ENCODE measurements at places on chromosomes 2 and 18.
A peak's percentile ranks its signal among the peaks of the same experiment; 100 is the strongest.

DNA sequence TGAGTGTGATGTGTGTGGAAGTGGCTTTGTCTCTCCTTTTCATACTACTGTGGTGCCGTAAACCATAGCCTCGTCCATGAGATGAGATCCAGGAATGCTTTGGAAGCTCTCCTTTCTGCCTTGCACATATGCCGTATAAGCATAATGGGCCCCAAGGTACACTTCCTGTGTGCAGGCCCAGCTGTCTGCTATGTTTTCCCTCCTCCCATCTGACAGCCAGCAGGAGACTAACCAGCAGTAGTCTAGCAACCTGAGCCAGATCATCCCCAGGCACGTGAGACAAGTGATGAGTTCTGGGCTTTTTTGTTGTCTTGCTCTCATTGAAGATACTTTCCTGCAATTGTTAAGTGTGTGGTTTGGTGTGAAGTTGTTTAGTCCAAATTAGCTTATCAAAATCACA lies 555.5 kb upstream of the LRRTM4 start:
- no peak for DNase-seq

GRCh38 chr2:56021136-56021474 lies 97.5 kb upstream of the EFEMP1 start:
- no peak for DNase-seq

- no peak for DNase-seq
These were observed 109.6 kb upstream of the ODC1 start for GRCh38 chr2:10557506-10558265.

DNA sequence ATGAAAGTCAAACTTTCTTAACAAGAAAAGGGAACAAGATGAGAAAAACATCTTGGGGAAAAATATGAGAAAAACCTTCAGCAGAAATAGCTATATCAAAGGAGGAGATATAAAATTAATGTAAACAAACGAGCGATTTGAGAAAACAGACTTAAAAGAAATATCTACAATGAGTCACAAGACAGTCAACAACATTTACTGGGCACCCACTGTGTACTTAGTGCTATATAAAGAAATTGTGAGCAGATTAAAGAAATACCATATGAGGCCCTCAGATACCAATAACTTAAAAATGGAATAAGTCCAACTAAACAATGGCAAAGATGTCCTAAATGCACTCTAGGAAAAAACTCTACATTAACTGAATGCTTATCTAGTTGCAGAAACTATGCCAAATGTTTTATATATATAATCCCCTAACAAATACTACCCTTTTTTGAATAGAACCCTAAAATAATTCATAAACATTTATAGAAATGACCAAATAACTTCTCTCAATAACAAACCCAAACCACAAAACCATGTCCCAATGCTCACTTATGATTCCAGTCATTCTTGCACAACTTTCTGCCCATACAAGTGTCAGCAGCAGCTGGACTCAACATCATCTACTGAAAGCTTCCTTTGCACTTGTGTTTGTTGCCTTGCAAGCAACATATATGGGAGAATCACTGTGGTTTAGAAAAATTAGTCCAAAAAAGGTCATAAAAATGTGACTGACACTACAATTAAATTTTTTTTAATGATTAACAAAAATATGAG lies 83.5 kb downstream of the COBLL1 start:
- DNase-seq: no peak

- DNase-seq: no peak
These were observed 185.0 kb downstream of the PHLPP1 start for GRCh38 chr18:62900132-62900883.

- peak; percentile 35 for DNase-seq
These were observed 176.0 kb upstream of the COL3A1 start for GRCh38 chr2:188798159-188798558.

- no peak for DNase-seq
These were observed 108.4 kb upstream of the COPS8 start for GRCh38 chr2:236977063-236977851.

DNA sequence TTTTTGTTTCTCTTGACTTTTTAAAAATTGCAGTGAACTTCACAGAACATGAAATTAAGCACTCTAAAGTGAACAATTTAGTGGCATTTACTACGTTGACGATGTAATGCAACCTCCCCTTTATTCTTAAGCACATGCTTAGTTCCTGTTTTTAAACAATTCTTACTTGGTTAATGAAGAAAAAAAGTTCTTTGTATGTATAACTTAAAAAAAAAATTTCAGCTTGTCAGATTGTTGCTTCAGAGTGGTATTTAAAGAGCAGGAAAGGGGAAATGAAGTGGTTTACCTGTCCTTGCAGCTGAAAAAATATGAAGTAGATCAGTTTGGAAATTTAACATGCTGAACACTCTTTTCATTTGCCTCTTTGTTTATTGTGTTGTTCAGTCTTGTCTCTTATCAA lies 95.7 kb upstream of the RASGRP3 start:
- peak; percentile 67 for DNase-seq

DNA sequence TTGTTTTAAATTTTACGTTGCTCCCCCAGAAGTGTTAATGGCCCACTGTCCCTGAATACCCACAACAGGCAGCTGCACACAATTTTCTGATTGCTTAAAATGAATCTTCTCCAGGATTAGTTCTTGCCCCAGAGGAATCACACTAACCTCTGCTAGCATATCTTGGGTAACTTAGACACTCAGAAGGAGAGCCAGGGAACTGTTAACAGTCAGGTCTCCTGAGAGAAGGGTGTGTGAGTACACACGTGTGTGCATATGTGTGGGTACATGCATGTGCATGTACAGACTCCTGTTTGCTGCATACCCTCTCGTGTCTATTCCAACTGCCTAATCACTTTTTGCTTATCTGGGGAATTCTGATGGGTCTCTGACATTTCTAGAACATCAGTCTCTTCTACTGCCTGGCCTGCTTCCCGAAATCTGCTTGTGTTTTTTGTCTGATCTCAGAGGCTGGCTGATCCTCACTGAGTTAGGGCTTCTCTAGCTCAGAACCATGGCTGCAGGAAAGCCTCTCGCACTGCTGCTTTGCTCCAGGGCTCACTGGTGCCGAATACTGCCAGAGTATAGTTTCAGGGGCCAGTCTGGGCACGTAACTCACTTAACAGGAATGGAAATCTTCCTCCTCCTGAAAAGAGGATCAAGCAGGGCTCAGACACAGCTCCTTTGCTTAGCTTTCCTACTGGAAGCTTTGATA lies 62.8 kb downstream of the PRELID3A start:
- no peak for DNase-seq

DNA sequence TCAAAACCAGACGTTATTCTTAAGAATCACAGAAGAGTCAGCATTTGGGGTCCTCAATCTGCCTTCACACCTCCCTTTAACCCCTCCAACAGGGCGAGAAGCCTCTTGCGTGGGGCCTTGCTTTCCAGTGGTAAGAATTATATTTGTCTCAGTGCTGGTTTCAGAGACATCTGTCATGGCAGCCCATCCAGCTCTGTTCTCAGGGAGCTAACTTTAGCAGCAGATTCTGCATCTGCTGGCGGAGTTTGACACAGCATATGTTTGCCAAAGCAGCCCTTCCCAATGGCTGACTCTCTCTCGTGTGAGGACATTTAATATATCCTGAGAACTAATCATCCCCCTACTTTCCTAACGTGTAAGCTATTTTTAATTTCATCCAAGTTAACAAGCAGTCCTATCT lies 91.5 kb upstream of the BCL11A start:
- DNase-seq: no peak

GRCh38 chr2:23002234-23002633 lies 382.7 kb upstream of the KLHL29 start:
- no peak for DNase-seq

- no peak for DNase-seq
These were observed 81.8 kb upstream of the RBMS1 start for GRCh38 chr2:160575368-160575767.

DNA sequence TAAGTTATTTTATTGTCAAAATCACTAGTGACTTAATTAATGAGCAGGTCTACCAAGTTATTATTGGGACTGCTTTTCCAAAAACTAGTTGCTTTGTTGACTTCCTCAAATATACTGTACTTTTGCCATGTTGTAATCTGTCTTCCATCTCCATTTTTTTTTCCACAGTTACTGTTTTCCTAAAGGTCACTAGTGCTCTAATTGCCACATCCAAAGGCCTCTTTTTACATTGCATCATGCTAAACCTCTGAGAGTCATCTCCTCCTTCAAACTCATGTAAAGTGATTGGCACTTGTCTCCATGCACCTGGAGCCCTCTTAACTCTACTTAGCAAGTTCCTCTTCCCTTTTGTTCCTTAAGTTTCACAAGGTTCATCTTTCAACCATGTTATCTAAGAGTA lies 11.8 kb downstream of the PMAIP1 start:
- DNase-seq: no peak

DNA sequence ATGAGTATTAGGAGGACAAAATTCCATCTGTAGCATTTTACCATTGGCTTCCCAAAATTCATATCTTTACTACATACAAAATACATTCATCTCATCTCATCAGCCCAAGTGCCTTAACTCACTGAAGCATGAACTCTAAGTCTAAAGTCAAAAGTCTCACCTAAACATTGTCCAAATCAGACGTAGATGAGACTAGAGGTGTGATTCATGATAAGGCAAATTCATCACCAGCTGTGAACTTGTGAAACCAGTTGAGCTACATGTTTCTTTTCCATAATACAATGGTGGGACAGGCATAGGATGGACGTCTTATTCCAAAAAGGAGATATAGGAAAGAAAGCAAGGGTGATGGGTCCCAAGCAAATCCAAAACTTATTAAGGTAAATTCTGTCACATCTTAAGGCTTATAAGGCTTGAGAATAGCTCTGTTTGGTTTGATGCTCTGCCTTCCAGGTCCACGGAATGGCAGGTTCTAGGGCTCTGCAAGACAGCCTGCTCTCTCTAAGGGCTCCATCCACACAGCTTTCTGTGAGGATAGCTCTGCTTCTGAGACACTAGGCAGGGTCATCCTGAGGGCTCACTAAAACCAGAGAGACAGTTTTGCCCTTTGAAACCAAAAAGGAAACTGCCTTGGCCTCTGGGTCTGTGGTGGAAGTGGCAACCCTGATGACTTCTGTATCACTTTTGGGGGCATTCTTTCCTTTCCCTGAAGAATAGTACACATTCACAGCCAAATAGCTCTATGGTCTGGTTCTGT lies 9.6 kb downstream of the IFIH1 start:
- DNase-seq: no peak

Measured in dermis microvascular lymphatic vessel endothelial cell (primary cell).